A549 treated with Mapracorat at 1 μM for 4 hours (cell line): ENCODE measurements at places on chromosomes 4 and X. TPM values are rescaled to one million over a fixed set of nuclear protein-coding genes. Genes with fewer than 3 reads are reported as not detected.

The CDKN2AIP gene
- 9.7 to 10.6 TPM (median 10.1 TPM) in 5 replicates for total RNA-seq

The SAGE1 gene
- total RNA-seq, result 0.06 to 0.09 TPM (median 0.07 TPM) in 4 of 5 replicates, not detected in the other

The RS1 gene
- total RNA-seq, result not detected in 5 replicates

The CT55 gene
- total RNA-seq, result not detected in 5 replicates

The FGD1 gene
- total RNA-seq, result 5.1 to 7.2 TPM (median 6.4 TPM) in 5 replicates

The SMIM10 gene
- total RNA-seq, result 0.08 to 0.11 TPM (median 0.09 TPM) in 5 replicates

The PAGE1 gene
- not detected in 5 replicates for total RNA-seq

The TLL1 gene
- total RNA-seq, result 0.15 to 0.29 TPM (median 0.20 TPM) in 5 replicates

The CLDN2 gene
- total RNA-seq, result 5.9 to 8.7 TPM (median 7.6 TPM) in 5 replicates

The SPANXN3 gene
- not detected in 5 replicates for total RNA-seq

The AMOT gene
- 0.02 to 0.04 TPM in 2 of 5 replicates, not detected in the others for total RNA-seq

The MAGEA4 gene
- total RNA-seq, result not detected in 5 replicates

The H2BW2 gene
- total RNA-seq, result not detected in 5 replicates

The CT45A5 gene
- not detected in 5 replicates for total RNA-seq

The TMEM156 gene
- 18.6 to 22.7 TPM (median 20.8 TPM) in 5 replicates for total RNA-seq

The ATRX gene
- 14.4 to 20.9 TPM (median 18.5 TPM) in 5 replicates for total RNA-seq

The F11 gene
- total RNA-seq, result not detected in 5 replicates

The ATP1B4 gene
- 0.04 TPM in 2 of 5 replicates, not detected in the others for total RNA-seq
